ENCODE measurements at places on chromosomes 16 and 17.

DNA sequence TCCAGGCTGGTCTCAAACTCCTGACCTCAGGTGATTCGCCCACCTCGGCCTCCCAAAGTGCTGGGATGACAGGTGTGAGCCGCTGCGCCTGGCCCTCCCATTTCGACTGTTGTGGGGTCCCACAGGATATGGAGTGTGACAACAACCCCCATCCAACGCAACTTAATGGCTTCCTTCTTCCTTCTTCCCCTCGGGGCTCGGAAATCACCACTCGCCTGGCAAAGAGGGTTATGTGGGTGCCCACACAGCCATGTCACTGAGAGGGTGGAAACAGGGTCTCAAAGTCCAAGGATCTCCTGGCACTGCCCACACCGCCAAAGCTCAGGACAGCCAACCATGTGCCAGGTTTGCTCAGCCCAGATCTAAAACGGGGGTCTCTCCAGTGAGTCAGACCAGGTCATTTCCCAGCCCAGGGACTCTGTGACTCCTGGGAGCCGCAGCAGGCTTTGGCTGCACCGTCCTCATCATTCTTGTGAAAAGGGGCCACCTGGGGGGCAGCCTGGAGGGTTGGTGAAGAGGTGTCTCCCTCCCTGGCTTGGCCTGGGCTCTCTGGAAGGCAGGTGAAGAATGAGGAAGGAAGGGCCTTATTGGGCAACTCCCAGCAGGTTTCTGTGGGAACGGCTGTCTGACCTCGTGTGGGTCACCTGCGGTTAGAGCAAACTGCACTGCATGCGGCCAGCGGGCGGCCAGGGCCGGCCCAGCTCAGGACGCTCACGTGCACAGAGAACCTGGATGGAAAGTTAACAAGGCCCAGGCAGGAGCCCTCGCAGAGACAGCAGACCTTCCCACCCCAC is 25.3 kb upstream of the LITAF start:
- DNase-seq = no peak

DNA sequence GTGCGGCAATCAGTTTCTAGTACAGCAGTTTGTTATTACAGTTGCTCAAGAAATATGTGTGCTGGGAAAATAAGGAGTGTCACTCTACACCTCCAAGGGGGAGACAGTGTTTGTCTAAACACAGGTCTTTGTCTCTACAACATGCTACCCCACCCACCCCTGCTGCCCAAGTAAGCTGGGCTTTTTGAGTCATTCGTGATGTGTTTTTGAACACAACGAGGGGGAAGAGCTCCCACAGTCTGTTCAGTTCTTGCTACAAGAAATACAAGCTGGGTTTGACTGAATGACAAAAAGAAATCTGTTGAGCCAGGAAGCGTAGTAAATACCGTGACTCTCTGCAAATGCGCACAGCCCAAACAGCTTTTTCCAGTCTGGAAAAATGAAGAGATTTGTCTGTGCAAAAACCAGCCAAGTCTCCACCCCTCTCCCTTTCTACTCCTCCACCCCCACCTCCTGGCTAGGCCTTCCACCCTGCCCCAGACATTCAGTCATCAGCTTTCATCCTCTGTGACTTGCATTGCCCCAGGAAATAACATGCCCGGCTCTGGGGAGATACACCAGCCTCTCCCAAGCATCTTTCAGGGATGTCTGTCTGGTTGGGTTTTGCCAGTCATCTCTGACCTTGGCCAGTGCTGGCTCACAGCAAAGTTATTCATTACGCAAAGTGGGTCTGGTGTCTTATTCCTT is 25.7 kb downstream of the CHD9 start:
- DNase-seq = peak; percentile 93

DNA sequence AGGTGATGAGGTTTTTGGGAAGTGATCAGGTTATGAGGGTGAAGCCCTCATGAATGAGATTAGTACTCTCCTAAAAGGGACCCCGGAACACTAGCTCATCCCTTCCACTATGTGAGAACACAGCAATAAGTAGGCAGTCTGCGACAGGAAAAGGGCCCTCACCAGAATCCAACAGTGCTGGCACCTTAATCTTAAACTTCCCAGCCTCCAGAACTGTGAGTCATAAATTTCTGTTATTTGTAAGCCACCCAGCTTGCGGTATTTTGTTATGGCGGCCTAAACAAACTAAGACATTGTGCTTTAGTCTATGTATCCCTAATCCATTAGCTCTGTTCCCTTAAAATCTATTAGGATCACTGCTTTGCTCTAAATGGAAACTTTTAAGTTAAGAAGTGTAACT is 8.5 kb downstream of the SLFN12 start:
- DNase-seq = no peak

GRCh38 chr17:62862251-62862650 is 54.1 kb upstream of the MARCHF10 start:
- no peak for DNase-seq

DNA sequence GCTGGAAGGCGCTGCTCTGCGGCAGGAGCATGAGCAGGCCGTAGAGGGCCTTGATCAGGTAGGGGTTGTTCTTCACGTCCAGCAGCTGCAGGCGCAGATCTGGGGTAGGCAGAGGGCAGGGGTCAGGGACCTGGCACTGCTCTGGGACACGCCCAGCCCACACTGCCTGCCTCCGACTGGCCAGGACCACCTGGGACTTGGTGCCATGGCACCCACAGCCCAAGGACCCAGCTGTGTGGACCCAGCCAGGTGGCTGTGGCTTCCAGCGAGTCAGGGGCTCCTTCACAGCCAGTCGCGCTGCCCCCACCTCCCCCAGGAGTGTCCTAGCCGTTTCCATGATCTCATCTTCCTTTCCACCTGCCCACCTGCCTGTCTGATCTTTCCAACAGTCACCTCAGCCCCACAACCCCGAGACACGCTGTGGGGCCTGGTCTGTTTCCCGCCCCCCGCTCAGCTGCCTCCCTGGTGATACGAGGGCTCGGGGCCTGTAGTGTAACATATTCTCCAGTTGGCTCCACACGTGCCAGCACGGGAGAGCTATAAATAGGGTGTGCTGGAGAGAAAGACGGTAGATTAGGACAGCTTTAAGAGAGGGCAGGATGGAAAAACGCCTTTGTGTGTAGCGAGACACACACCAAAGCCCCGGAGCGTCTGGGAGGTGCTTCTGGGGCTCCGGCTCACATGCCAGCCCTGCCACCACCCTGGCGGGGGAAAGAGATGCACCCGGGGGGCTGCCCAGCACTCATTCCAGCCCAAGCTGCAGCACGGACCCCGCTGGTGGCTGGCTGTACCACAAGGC is 7.2 kb upstream of the MTSS2 start:
- peak; percentile 85 for DNase-seq

DNA sequence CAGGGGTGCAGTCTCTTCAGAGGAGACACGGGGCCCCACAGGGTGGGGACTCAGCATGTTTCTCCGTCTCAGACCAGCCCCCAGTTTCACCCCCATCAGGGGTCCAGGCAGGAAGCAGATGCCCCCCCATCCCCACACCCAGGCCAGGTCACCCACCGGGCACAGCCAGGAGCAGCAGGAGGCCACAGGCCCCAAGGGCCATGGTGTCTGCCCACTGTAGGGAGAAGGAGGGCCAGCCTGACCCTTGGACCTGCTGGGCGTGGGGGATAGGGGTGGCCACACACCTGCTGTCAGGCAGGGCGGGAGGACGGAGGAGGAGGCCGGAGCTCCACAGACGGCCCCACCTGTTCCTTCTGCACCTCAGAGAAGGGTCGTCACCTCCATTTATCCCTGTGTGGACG is at the start of gene TPSG1:
TSS of gene TPSG1 (minus strand) at position 218 of the 401 bp plus-strand sequence. CDS start at position 202, 16 bp downstream.
- DNase-seq = no peak

DNA sequence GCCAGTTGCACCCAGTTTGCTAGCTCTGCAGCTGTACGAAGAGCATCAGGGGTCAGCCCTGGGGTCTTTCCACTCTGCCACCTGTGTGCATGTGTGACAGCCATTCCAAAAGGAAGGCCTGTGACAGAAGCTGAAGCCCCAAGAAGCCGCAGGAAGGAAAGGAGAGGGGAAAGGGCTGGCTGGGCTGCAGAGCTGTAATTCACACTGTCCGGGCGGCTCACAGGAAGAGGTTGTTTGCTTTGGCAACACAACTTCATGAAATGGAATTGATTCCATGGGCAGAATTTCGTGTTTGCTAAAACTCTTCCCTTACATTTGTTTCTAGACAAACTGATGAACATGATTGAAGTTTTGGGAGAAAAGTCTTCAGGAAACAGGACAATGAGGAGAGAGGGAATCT is 14.8 kb downstream of the TMEM204 start:
- DNase-seq = no peak

- no peak for DNase-seq
Measured at GRCh38 chr17:77901481-77901880, 57.0 kb upstream of the TNRC6C start.

DNA sequence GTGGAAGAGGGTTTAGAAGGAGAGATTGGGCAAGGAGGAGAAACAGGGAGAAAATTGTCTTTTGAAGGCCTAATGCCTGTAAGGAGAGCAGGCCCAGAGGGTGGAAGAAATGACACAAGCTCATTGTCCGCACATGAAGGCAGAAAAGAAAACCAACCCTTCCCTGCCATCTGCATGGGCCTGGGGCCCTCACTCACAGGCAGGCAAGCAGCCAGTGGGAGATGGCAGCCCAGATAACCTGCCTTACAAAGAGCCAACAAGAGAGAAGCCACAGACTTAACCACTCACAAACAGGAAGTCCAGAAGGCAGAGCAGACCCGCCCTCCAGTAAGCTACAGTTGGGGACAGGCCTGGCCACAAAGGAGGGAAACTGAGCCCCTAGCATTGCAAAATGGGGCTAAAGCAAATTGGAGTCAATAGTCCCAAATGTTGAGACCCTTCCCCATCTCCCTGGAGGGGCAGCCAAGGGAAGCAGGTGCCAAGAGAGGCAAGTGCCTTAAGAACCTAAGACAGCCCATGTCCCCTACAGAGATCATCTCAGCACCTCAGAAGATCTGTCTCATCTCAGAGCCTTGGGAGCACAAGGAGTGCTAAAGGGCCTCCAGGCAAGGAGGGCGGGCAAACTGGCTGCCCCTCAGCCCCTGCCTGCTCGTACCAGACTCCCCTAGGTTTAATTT is 7.3 kb upstream of the TSPOAP1 start:
- DNase-seq = no peak
